ENCODE measurements at places on chromosomes 4 and X. TPM values are rescaled to one million over a fixed set of nuclear protein-coding genes. Genes with fewer than 3 reads are reported as not detected.
A peak's percentile ranks its signal among the peaks of the same experiment; 100 is the strongest.

DNA sequence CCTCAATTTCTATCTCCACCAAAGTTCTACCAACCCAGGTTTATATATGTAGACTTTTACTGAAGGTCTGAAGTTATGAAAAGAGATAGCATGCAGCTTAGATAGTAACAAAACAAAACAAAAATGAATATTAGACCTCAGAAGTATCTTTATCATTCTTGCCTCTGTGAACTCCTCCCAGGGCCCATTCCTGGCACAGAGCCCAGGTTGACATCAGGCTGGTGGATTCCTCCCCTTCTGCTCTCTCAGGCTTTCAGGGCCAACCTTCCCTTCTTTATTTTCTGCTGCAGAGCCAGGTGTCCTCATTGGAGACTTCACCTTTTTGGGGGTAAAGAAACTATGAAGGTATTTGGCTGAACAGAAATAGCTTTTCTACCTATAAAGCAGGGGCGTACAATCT, 112.8 kb upstream of the PITX2 start:
- DNase-seq, result no peak

- no peak for DNase-seq
Measured at GRCh38 chrX:68438575-68438974, 5.3 kb upstream of the OPHN1 start.

DNA sequence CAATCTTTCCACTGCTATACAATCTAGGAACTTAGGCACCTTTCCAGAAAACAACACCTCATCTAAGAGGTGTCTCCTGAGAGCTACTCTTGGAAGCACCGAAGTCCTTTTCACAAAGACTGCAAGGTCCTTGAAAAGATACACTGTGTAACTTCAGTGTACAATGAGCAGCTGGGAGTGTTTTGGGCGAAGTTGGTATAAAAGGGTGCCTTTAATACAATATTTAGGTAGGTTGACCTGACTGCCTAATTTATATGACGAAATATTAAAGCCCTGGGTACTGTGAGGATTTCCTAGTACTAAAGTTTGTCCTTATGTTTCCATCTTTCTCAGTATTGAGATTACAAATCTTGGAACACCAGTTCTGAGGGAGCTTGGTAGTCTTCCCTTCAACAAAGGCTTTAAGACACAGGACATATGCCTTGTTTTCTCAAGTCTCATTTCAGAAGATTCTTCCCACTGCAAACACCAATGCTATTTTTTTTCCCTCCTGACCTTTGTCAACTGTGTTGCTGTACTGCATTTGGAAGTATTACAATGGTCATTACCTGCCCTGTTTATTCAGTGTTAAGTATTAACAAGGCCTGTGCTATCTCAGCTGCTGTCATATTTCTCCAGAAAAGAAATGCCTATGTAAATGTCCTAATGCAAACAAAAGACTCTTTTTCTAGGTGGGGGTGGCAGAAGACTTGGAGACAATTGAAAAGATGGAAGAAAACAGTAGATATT, 134.2 kb downstream of the MAML3 start:
- DNase-seq, result no peak

DNA sequence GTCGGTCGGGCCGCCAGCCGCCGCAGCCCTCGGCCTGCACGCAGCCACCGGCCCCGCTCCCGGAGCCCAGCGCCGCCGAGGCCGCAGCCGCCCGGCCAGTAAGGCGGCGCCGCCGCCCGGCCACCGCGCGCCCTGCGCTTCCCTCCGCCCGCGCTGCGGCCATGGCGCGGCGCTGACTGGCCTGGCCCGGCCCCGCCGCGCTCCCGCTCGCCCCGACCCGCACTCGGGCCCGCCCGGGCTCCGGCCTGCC, 213 bp downstream of the NFKB1 start:
- DNase-seq, result no peak

GRCh38 chrX:39260965-39261364, 459.7 kb downstream of the MID1IP1 start:
- DNase-seq, result no peak

- no peak for DNase-seq
Measured at GRCh38 chr4:156685308-156685707, 286.3 kb downstream of the PDGFC start.

DNA sequence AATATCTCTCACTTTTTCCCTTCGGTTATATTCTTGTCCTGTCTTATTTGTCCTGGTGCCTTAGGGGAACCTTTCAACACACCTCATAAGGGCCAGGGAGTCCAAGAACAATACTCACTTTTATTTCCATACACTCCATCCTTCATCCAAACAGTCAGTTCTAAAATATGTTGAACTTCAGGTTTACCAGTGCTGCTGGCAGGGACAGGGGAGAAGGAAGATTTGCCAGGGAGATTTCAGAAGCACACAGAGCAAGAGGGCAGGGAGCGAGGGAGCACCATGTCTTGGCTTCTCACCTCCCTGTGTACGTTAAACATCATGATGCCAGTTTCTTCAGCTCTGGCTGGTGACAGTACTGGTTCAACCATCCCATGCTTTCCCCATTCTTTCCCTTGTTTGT, 631.1 kb upstream of the FAT1 start:
- DNase-seq, result no peak

- no peak for DNase-seq
Measured at GRCh38 chrX:41946989-41947612, 23.7 kb upstream of the CASK start.

GRCh38 chr4:185383451-185383850, 12.3 kb downstream of the LRP2BP start:
- no peak for DNase-seq

DNA sequence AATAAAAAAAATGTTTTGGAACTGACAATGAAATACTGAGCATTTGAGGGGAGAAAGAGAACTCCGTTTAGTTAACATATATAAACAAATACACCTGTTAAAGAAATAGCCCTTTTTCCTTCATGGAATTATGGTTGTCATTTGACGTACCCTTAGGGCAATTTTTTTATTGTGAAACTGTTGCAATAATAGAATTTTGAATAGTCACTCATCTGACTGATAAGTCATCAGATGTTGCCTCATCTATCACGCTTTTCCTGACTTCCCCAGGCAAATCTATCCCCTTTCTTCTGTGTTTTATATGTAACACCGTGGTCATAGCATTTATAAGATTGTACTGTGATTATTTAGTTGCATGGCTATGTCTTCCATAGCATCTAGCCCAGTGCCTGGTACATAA, 69.0 kb upstream of the HDAC8 start:
- DNase-seq, result no peak

- DNase-seq, result peak; percentile 16
Measured at GRCh38 chrX:150525061-150525919, 43.1 kb upstream of the MTM1 start.

- DNase-seq, result no peak
Measured at GRCh38 chrX:10193587-10193986, 36.8 kb downstream of the CLCN4 start.

DNA sequence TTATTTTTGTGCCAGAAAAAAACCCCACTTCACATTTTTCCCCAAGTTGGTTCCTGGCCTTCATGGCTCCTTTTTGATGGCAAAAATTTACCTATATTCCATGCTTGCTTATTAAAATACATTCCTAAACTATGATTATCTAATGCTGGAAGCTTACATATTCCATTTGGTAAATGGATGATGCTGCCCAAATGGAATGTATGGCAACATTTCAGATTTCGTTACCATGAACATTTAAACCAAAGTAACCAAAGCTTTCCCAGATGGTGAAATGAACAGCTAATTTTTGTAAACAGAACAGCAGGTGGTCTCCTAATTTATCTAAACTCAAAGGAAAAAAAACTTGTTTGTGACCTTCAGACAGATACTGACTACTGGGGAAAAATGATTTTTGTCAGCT, 110.8 kb upstream of the TEX13A start:
- DNase-seq, result peak; percentile 22

DNA sequence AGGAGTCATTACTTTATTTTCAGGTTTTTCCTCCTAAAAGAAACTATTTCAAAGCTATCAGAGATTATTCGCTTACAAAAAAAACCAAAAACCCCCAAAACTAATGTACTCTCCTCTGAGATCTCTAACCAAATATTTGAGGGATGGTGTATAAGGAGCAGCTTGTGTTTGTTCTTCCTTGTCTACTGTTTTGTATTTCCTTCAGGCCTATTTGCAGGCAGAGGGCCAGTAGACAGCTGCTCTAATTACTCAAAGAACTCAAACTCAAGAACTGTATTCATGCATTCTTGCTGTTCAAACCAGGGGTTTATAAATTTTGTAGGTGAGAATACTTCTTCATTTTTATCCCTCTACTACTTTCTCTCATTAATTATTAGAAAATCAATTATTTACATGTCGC, 51.3 kb downstream of the SH3RF1 start:
- peak; percentile 76 for DNase-seq

GRCh38 chrX:19121898-19122640, at the start of gene ADGRG2:
ADGRG2 (minus strand) TSS chrX:19122468; CDS start chrX:19068834, 53,634 bp downstream.
- DNase-seq, result peak; percentile 66

GRCh38 chrX:626745-627509, 3.7 kb upstream of the SHOX start:
- DNase-seq, result peak; percentile 50

DNA sequence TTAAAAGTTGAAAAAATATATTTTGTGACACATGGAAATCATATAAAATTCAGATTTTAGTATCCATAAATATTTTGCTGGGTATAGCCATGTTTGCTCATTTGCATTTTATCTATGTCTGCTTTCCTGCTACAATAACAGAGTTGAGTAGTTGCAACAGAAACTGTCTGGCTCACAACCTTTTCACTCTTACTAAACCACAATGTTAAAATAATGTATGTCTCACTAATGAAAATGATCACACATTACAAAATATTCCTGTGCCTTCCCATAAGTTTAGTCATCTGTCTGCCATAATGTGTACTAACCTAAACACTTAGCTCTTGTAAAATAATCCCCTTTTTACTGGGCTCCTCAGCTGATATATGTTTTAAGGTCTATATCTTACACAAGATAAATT, 174.0 kb upstream of the PRPS2 start:
- DNase-seq, result no peak

DNA sequence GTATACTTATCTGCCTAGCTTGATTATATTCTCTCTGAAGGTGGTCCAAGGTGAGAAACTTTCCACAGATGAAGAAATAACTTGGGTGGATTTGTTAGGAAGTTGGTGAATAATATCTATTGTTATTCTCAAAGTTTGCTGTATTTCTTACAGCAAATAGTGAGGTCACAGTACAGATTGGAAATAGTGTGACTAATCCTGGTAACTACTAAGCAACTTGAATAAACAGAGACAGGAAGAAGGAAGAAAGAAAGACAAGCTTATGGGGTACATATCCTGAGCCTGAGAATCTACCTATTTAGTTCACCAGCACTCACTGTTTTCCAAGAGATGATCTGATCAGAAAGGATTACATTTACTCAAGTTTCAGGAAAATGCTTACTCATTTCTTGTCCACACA, 1416.1 kb downstream of the RPA4 start:
- no peak for DNase-seq

DNA sequence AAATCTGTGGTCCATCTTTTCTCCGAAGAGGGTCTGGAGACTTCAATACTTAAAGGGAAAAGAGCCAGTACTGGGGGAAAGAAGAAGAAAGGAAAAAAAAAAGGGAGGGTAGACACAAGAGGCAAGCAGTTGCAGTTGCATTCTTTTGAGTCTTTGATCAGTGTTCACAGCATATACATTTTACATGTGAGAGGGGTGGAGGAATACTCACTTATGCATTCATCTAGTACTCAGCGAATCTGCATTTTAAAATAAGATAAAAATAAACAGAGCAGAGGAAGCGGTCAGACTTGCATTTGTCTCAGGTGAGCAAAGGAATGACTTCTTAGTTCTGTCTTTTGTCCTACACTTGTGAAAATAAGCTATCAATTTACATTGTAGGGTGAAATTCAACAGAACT, 275.6 kb downstream of the SLC7A11 start:
- DNase-seq, result no peak

- peak; percentile 8 for DNase-seq
Measured at GRCh38 chr4:44150091-44150576, 298.5 kb downstream of the KCTD8 start.

GRCh38 chrX:82087699-82088098, 885.8 kb downstream of the SH3BGRL start:
- peak; percentile 11 for DNase-seq

DNA sequence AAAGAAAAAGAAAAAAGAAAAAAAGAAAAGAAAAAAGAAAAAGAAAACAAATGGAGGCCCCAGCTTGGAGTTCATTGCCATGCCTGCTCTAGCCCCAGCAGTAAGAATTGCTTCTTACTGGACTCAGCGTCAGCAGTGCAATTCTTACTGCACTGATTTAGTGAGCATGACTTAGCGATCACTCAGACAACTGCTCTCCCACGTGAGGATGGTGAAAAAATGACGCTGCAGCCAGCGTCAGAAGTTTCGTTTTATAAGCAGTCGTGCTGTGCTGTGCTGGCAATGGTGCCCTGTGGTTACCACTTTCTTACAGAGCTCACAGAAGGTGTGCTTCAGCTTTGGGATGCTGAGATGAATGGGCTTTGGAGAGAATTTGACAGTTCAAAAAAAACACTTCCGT, 68.3 kb upstream of the DDX3X start:
- peak; percentile 42 for DNase-seq

DNA sequence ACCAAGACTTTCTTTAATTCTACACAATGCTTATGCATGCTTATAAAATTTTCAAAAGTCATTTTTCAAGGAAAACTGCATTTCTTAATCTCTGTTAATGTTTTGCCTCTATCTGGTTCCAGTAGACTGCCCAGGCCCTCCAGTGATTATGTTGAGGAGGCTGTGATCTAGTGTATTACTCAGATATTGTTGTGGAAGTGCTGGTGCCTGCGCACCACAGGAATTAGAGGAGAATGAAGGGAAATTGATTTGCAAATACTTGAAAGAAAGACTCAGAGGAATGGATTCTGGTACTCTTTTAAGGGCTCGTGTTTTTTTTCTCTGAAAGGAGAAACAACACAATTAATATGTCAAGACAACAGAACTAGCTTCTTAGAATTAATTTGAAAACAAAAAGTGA, 1015.1 kb downstream of the RPA4 start:
- no peak for DNase-seq

- DNase-seq, result no peak
Measured at GRCh38 chr4:164529486-164529885, 224.4 kb upstream of the SMIM31 start.

DNA sequence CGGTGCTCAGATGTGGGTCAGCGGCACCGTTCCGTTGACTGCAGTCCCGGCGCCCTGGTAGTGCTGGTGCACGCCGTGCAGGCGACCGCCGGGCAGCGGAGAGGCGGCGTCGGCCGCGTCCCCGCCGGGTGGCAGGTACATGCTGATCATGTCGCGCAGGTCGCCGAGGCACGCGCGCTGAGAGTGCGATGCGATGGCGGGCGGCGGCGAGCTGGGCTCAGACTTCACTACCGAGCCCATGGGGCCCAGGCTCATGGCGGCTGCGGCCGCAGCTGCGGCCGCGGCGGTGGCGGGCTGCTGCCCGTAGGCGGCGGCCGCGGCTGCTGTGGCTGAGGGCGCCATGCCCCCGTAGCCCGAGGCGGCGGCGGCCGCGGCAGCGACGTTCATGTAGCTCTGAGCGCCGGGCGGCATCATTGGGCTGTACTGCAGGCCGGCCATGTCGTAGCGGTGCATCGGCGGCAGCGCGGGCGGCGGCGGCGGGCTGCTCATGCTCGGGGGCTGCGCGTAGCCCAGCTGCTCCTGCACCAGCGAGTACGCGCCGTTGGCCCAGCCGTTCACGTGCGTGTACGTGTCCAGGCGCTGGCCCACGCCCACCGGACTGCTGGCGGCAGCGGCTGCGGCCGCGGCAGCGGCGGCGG, 1.0 kb downstream of the SOX3 start:
- DNase-seq, result peak; percentile 34

Gene IL9R
- total RNA-seq, result not detected

Gene OTUD6A
- not detected for total RNA-seq

Gene IL1RAPL1
- 2.3 TPM for total RNA-seq

Gene LETM1
- total RNA-seq, result 13.4 TPM

Gene RHOXF1
- 0.09 TPM for total RNA-seq

Gene ANXA3
- 7.5 TPM for total RNA-seq

Gene GPR101
- total RNA-seq, result not detected

Gene USP17L24
- not detected for total RNA-seq

Gene DAPP1
- 1.9 TPM for total RNA-seq
